Activated CD4-positive, alpha-beta T cell treated with anti-CD3 and anti-CD28 coated beads for 36 hours (primary cell): ENCODE measurements at places on chromosomes 13 and 19. TPM values are rescaled to one million over a fixed set of nuclear protein-coding genes. Genes with fewer than 3 reads are reported as not detected.

DNA sequence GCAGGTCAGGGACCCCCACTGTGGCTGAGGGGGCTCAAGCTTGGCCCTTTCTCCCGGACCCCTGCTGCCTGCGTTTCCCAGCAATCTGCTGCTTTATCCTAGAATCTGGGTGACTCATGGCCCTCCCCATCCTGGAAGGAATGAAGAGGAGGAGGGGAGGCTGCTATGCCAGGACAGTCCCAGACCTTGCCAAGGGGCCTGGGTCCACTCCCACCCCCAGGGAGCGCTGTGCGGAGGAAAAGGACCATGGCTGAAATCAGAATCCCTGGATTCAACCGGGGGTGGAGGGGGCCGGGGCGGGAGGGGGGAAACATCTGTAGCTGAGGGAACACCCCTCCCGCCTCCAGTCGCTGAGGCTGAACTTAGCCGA is 20.5 kb downstream of the ZNF114 start:
- DNase-seq, result no peak

DNA sequence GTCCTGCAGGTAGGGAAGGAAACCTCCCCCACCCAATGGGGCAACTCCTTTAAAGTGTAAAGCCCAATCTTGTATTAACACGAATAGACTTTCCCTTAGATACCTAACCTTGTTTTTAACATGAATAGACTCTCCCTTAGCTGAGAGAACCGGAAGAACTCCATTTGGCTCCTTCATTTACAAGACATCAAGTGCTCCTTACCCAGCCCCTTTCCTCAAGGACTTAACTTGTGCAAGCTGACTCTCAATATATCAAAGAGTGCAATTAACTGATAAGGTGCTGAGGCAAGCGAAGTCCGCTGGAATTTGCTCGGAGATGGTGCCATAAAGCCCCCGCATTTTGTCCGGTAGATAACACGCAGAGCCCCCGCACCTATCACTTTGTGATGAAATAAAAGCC is 9.9 kb upstream of the ZNF90 start:
- no peak for DNase-seq

DNA sequence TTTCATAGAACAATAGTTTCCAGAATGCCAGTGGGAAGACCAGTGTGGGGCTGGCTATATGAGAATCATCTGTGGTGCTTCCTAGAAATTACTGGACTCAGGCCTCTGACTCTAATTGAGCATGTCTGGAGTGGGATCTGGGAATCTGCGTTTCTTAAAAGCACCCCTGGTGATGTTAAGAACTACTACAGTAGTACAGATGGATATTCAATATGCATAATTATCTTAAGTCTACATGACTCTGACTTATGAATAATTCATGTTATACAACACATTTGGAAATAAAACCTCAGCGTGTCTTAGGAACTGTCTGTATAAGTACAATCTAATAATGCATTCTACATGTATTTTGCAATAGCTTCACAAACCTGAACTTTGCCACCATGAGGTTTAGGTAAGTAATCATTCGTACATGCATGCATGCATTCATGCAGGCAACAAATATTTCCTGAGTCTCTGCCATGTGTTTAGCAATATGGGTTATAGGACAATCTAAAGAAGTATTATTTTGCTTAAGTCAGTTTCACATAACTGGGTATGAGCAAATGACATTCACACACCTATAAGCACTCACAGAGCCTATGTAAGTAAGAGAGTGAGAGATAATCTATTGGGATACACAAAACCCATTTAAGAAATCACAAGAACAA is 62.0 kb downstream of the EPSTI1 start:
- no peak for DNase-seq

C19orf67 gene
- total RNA-seq, result 0.21 TPM

ZNF829 gene
- 7.1 TPM for total RNA-seq

MPND gene
- 12.6 TPM for total RNA-seq
